ENCODE measurements at places on chromosomes 6 and 20.

GRCh38 chr6:42295181-42295580 is 77.5 kb upstream of the MRPS10 start:
- no peak for DNase-seq

- no peak for DNase-seq
Observed at GRCh38 chr6:14210077-14210476, 92.5 kb downstream of the CD83 start.

- no peak for DNase-seq
Observed at GRCh38 chr20:10242166-10242565, 23.5 kb downstream of the SNAP25 start.

DNA sequence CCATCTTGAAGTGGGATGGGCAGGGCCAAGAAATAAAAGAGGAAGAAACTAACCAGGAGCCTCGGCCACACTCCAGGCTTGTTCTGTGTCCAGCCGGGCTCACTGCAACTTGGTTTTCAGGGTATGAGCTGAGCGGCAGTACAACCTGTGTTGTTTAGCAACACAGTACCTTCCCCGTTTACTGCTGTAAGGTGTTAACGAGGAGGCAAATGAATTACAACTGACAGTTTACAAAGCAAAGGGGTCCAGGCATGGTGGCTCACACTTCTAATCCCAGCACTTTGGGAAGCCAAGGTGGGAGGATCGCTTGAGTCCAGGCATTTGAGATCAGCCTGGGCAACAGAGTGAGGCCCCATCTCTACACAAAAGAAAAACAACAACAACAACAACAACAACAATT is 481.3 kb upstream of the SULF2 start:
- no peak for DNase-seq

DNA sequence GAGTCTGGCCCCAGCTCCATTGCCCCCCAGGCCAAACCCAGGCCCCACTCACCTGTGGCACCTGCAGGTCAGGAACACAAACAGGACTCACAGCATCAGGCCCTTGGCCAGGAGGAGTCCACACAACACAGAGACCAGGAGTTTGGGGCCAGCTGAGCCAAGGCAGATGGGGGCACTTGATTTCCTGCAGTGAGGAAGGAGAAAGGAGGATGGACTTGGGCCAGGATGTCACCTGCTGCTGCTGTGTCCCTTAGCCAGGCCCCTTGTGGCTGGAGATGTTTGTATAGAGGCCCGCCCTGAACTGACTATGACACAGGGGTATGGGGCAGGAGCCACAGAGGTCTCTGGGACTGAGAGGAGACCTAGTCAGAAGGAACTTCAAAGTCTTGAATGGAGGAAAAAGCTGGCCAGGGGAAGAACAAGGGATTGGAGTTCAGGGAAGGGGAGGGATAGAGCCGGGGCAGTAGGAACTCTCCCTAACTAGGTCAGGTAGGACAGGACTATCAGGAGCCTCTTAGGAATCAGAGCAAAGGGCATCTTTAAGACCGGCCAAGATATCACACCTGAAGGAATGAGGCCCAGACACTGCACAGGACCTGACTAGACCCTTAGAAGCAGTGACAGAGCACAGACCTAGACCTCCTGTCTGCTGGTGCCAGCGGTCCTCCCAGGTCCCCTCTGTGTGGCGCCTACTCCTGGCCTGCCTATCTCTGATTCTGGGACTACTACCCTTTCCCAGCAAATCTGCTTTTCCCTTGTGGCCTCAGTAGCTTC is 8.8 kb upstream of the TREML2 start:
- DNase-seq: no peak

DNA sequence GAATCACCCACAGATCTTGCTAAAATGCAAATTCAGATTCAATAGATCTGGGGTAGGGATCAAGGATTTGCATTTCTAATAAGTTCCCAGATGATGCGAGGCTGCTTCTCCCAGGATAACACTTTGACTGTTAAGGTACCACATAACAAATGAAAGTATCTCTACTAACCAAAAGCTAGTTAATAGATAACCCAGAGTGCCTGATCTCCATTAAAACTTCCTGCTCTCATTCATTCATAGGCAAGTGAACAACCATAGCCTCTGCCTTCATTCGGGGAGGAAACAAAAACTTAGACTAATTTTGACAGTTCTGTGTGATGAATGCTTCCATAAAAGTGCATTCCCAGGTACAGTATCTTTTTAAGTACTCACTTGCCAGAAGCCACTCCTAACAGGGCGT is 265.6 kb upstream of the BTBD3 start:
- DNase-seq: no peak

- no peak for DNase-seq
Observed at GRCh38 chr6:49252901-49253300, 210.2 kb downstream of the MMUT start.

DNA sequence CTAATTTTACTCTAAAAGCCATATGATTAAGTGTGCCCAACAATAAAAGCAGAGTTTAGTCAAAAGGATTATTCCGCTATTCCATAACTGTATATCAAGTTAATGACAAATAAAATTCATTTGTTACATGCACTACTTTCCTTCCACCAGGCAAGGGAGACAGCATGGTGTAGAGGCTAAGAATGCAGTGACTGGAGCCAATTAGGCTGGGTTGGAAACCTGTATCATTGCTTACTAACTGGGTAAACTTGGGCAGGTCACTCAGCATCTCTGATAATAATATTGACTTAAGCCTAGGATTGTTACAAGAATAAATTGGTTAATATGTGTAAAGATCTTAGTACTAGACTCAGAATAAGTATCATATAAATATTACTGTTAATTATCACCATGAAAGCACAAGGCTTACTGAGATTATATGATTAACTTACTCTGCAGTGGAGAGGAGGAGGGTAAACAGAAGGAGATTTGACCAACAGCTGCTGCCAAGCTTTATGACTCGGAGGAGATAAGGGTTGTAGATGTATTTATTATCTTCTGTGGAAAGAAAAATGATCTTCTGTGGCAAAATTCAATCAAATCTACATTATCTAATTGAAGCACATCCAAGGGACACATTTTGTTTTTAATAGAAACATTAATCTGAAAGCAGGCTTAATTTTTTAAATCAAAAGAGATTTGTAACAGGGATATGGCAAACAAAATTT is 1459.9 kb downstream of the GRIK2 start:
- DNase-seq: no peak

DNA sequence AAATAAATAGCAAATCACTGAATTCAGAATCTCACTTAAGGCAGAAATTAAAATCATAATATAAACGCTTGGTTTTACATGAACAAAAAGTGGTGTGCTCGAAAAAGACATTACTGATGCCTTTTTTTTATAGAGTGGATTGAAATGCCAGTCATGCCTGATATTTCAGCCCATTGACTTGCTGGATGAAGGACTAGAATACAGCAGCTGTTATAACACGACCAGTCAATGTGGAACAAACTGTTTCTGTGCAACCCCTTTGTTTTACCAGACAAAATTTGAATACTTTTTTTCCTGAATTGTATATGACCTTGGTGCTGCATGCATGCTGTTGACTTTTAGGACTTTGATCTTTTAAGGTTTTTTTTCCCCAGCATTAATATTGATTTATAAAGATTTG is 150.0 kb downstream of the QKI start:
- DNase-seq: no peak

Measured in bone marrow (tissue), 2 donors.